ENCODE measurements at places on chromosomes 3 and 15. TPM values are rescaled to one million over a fixed set of nuclear protein-coding genes. Genes with fewer than 3 reads are reported as not detected.

ADPRH gene
- total RNA-seq: 2.3 TPM

SGO1 gene
- total RNA-seq: 14.2 TPM

ATP13A5 gene
- not detected for total RNA-seq

C3orf70 gene
- total RNA-seq: not detected

CCR4 gene
- not detected for total RNA-seq

LOXL1 gene
- total RNA-seq: 0.34 TPM

ARPIN gene
- 11.4 TPM for total RNA-seq

RFTN1 gene
- 3.7 TPM for total RNA-seq

C2CD4B gene
- total RNA-seq: not detected

PAQR9 gene
- 4.1 TPM for total RNA-seq

PCSK6 gene
- 11.6 TPM for total RNA-seq

REC114 gene
- total RNA-seq: not detected

CCDC54 gene
- total RNA-seq: not detected

KIAA1143 gene
- 16.3 TPM for total RNA-seq

IMPG2 gene
- 0.04 TPM for total RNA-seq

LMAN1L gene
- total RNA-seq: not detected

ZNF35 gene
- 6.2 TPM for total RNA-seq

RNU5B-1 gene
- not detected for total RNA-seq

RYR3 gene
- 0.02 TPM for total RNA-seq

LRRC31 gene
- not detected for total RNA-seq

CLEC3B gene
- not detected for total RNA-seq

VWA5B2 gene
- total RNA-seq: 0.38 TPM

GOLGA6B gene
- total RNA-seq: not detected

ALPK3 gene
- total RNA-seq: 0.31 TPM

ISL2 gene
- total RNA-seq: 4.7 TPM

FANCD2 gene
- 20.6 TPM for total RNA-seq

OR5K2 gene
- not detected for total RNA-seq

IGDCC3 gene
- 0.19 TPM for total RNA-seq

GPR62 gene
- not detected for total RNA-seq

IGF1R gene
- 48.7 TPM for total RNA-seq

LTF gene
- total RNA-seq: not detected

SNTN gene
- total RNA-seq: not detected

CCNB2 gene
- total RNA-seq: 98.5 TPM

RTF1 gene
- total RNA-seq: 27.7 TPM

MED12L gene
- total RNA-seq: 1.2 TPM

GXYLT2 gene
- total RNA-seq: 3.5 TPM

TP63 gene
- 0.27 TPM for total RNA-seq

MAGEL2 gene
- total RNA-seq: not detected

NR2E3 gene
- not detected for total RNA-seq

SMAD3 gene
- total RNA-seq: 170 TPM

RHCG gene
- 41.2 TPM for total RNA-seq

FANCD2OS gene
- total RNA-seq: not detected

GATM gene
- total RNA-seq: 1.8 TPM

KLF13 gene
- 88.2 TPM for total RNA-seq

TBC1D23 gene
- 12.7 TPM for total RNA-seq

Data from A549 treated with ZK216348 at 1 μM for 4 hours (cell line).